ENCODE measurements at places on chromosomes 2 and 18.

DNA sequence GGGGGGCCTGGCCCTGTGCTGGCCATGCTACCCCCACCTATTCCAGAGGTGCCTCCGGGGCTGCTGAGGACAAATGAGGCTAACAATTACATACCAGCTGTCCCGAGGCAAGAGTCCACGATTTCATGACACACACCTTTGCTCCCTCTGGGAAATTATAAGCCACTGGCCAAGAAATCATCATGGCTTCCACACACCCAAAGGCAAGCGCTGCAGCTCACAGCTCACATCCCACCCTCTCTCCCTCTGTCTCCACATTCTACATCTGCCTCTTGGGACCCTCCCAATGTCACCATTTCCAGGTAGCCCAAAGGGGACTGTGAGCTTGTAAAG is 134.4 kb downstream of the HDAC4 start:
- DNase-seq, result no peak

DNA sequence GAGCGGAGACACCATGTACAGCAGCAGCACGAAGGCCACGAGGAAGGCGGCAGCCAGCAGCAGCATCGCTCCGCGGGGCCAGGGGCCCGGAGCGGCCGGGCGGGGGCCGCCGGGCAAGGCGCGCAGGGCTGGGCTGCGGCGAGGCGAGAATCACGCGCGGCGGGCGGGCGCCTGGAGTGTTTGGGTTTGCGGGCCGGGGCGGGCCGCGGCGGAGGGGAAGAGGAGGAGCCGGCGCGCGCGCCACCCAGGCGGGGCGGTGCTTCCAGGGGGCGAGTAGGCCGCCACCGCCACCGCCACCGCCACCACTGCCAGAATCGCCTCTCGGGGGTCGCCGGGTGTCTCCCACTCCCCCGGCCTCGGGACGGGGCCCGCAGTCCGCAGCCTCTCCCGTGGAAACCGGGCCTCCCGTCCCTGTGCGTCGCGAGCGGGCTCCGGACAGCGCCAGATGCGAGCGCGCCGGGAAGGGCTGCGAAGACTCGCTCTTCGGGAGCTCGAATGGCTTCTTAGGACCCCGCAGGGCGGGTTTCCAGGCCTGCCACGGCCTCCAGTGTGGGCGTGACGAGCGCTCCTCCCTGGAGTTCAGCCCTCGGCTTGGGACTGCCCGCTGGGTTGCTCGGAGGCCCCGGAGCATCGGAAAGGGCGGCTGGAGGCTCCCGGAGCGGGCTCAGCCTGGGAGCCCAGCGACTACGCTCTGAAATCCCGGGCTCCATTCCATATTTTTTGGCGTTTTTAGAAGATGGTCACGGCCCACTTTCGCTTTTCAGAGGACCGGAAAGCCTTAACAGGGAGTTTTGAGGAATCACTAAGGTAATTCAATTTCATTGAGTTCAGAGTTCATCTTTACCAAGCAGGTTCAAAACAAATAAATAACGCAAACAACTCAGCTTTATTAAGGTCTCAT is at the start of gene KDSR:
Gene KDSR, minus strand, starts transcription at position 154 of the 901 bp plus-strand sequence. Its CDS starts 88 bp downstream, at position 66.
- DNase-seq, result peak; percentile 86

DNA sequence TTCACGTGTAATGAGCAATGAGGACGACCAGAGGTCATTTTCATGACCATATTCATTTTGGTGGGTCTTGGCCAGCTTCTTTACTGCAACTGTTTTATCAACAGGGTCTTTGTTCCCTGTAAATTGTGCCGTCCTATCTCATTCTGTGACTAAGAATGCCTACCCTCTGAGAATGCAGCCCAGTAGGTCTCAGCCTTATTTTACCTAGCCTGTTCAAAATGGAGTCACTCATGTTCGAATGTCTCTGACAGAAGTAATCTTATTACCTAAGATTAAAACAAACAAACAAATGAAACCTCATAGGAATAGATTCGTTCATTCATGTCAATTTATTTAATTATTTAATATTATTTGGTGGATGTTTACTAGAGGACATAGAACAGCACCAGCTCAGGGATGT is 714.8 kb downstream of the ADCYAP1 start:
- DNase-seq, result no peak

DNA sequence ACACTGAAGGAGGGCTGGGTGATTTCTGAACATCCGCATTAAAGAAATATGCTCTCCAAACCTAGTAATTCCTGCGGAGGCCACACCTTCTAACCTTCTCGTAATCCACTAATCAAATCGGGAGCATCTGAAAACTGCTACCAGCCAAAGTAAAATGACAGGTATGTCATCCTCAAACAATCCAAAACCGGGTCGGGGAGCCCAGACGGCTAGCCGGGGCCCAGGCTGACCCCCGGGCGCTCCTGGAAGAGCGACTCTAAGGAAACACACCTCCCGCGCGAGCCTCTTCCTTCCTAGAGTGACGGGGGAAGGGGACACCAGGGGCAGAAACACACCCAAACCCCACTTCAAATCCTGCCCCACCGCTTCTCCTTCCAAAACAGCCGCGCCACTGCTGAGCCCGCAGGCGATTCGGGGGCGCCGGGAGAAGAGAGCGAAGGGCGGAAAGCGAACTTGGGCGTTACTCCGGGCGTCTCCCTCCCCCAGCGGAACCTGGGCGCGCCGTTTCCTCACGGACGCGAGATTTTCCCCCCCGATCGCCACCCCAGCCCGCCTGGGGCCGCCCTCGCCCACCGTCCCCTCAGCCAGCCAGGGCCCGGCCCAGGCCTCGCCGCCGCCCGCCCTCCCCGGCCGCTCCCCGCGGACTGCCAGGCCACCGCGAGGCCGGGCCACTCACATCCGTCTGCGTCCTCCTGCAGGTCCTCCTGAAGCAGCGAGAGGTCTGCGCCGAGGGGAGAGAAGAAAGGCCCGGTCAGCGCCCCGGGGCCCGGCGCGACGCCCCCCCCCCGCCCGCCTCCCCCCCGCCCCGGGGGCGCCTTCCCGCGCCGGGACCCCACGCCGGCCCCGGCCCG is 584 bp downstream of the PPP4R1 start:
- DNase-seq, result peak; percentile 46

DNA sequence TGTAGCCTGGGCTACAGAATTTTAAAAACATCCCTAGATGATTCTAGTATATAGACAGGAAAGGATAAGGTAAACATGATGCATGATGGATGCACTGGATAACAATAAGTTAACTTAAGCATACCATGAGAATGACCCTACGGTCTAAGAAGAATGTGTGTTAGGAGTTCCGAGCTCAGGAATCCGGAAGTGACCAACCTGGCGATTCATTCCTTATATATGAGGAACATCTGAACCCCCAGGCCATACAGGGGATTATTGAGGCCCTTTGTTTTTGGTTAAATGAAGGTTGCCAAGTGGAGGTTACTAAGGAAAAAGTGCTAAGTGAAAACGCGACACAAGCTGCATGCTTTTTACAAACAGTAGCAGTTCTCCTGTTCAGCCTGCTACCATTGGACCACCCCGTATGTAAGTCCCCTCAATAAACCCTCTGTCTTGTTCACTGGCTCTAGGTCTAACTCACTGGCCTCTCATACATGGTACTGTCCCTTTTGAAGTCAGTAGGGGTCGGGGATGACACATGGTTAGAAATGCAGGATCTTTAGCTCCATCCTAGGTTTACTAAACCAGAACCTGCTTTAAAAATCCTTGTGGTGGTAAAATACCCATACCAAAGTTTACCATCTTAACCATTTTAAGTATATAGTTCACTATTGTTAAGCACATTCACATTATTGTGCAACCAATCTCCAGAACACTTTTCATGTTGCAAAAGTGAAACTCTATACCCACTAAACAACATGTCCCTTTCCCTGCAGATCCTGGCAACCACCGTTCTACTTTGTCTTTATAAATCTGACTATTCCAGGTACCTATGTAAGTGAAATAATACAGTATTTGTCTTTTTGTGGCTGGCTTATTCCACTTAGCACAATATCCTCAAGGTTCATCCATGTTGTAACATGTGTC is 111.0 kb upstream of the MAP4K3 start:
- DNase-seq, result no peak

DNA sequence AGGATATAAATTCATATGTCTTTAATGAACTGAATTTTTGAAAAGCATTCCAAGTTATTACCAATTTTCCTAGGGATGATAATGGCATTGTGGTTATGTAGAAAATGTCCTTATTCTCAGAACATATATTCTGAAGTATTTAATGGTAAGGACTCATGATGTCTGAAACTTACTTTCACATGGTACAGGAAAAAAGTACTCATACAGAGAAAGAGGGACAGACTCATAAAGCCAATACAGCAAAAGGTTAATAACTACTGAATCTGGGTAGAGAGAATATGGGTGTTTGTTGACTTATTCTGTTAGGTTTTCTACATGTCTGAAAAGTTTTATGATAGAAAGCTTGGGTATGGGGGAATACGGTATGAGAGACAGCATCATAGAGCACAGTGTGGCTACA is 84.3 kb upstream of the SERTAD2 start:
- DNase-seq, result no peak

GRCh38 chr18:10225300-10225699 is 229.1 kb upstream of the APCDD1 start:
- no peak for DNase-seq

GRCh38 chr2:168369031-168369430 is 87.0 kb upstream of the CERS6 start:
- DNase-seq, result no peak

DNA sequence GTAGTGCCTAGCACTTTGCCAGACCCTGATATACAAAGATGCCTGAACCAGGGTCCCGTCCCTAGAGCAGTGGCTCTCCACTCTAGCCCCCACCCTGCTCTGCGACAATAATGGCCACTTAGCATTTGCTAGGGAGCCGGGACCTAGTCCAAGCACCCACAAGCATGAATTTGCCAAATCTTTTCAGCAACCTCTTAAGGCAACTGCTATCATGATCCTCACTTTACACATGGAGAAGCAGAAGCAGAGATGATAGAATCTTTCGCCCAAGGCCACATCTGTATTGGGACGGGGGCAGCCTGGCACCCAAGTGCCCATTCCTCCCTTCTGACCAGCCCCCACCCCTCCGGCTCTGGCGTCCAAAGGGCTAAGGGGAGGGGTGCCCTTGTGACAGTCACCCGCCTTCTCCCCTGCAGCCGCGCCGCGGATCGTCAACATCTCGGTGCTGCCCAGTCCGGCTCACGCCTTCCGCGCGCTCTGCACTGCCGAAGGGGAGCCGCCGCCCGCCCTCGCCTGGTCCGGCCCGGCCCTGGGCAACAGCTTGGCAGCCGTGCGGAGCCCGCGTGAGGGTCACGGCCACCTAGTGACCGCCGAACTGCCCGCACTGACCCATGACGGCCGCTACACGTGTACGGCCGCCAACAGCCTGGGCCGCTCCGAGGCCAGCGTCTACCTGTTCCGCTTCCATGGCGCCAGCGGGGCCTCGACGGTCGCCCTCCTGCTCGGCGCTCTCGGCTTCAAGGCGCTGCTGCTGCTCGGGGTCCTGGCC is 13.0 kb downstream of the SIGLEC15 start:
- DNase-seq, result no peak

DNA sequence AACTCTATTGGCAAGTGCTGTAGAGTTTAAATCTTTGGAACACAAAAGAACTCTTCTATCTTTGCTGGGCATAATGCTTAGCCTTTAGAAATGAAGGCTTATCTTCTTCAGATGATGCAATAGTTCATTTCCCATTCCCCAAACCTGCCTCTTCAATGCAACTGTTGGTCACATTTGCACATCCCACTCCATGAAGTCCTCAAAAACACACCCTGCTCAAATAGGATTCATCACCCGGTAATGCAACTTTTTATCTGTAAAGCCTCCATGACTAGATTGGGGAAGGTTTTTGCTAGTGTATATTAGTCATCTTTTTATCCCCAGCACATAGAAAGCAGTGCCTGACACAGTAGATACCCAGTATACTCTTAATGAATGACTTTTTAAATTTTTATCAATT is 376.4 kb downstream of the RBM43 start:
- DNase-seq, result no peak

DNA sequence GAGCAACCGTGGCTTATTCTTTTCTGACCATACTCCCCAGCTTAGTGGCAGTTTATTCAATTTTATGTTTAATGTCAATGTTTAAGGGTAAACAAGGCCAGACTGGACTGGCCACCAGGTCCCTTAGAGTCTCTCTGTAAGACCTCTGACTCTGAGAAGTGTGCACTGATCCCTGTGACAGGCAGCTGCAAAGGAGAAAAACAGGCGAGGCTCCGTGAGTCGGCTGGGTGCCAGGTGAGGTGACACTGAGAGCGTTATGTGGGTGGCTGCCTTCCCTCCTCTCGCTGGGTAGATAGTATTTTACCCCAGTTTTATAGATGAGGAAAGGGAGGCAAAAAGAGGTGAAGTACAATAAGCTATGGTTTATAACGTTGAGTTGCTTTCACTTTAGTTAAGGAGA is 139.4 kb upstream of the HDAC4 start:
- DNase-seq, result no peak

Data from stimulated activated CD4-positive, alpha-beta T cell treated with anti-CD3 and anti-CD28 coated beads, Interleukin-2, amount 100 ng/mL, for 24 hours (primary cell).